Stimulated activated CD8-positive, alpha-beta memory T cell treated with anti-CD3 and anti-CD28 coated beads, Interleukin-2, amount 100 ng/mL, for 1 hour (primary cell): ENCODE measurements at places on chromosomes 4 and X.

- no peak for DNase-seq
Measured at GRCh38 chr4:37830640-37831039, 4.2 kb downstream of the PGM2 start.

DNA sequence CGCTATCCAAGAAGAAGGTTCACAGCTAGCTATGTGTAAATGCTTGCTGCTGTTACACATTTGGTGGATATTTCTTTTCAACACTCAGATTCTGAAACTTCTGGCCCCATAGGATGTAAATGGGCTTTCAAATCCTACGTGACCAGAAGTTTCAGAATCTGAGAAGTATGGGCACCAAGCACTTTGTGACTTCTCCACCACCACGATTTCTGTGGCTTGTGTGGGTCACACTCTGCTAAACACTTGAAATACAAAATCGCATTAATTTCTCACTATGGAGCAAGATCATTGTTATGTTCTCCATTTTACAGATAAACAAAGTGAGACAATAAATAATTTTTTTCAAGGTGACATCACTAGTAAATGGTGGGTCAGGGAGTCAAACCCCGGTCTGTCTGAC, 259.4 kb upstream of the JADE1 start:
- no peak for DNase-seq

- DNase-seq, result no peak
Measured at GRCh38 chrX:81874807-81875206, 672.9 kb downstream of the SH3BGRL start.

GRCh38 chrX:1074755-1075154, 137.7 kb downstream of the CRLF2 start:
- no peak for DNase-seq

GRCh38 chrX:128057421-128057820, 5.2 kb upstream of the ACTRT1 start:
- DNase-seq, result no peak

DNA sequence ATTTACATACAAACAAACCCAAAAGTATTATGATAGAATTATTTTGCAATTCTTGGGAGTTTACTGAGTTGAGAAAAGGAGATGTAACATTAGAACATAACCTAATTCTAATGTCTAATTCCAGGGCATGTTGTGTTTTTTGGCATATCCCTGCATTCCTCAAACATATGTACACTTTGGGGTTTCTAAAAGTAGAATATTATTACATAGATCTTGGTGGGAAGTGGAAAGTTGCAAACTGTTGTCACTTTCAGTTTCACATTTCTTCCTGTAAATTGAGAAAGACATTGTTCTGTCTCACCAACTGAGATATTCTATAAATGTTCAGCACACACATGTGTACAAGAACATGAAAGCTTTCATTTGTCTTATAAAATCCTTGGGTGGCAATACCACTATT, 24.4 kb upstream of the GBA3 start:
- no peak for DNase-seq

GRCh38 chrX:16022580-16023200, 100.7 kb upstream of the GRPR start:
- DNase-seq, result no peak

GRCh38 chrX:36609616-36610585, 398.3 kb upstream of the FAM47C start:
- no peak for DNase-seq

- DNase-seq, result no peak
Measured at GRCh38 chr4:33091961-33092360, 2371.8 kb downstream of the PCDH7 start.

GRCh38 chr4:128668566-128668965, 140.9 kb upstream of the JADE1 start:
- no peak for DNase-seq

GRCh38 chr4:113825272-113825671, 63.7 kb upstream of the CAMK2D start:
- DNase-seq, result no peak

DNA sequence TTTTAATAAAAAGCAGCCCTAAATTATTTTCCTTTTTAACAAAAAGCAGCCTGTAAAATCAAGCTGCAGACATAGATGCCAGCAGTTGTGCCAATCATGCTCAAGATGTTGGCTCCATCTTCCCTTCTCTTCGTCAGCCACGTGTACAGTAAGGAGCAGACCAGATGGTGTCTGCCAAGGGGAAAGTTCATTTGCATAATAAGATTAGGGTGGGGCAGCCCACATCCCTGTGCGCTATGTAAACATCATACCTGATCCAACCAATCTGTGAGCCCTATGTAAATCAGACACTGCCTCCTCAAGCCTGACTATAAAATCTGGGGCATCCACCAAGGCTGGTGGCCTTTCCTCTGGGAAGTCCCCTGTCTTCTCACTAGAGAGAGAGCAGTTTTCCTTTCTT, 23.1 kb upstream of the C1GALT1C1 start:
- no peak for DNase-seq

DNA sequence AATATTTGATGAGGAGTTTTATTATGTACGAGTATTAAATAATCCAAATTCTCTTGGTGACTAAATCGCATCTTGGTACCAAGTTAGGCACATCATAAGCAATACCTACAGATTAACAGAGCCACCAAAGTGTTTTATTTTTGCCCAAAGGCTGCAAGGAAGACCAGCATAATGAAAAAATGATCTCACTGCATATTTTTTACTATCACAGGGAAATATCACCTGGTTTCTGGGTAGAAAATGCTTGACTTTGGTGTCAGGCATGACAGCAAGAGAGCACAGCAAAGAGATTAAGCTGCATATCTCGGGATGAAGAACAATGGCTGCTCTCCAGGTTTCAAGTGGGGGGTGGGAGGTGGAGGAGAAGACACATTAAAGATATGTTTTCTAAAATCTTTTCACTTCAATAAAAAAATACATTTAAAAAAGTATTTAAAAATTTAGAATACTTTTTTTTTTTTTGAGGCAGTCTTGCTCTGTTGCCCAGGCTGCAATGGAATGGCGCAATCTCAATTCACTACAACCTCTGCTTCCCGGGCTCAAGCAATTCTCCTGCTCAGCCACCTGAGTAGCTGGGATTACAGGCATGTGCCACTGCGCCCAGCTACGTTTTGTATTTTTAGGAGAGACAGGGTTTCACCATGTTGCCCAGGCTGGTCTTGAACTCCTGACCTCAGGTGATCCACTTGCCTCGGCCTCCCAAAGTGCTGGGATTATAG, 86.1 kb downstream of the FRYL start:
- DNase-seq, result no peak

- no peak for DNase-seq
Measured at GRCh38 chr4:48196758-48197504, 62.9 kb upstream of the TXK start.

- no peak for DNase-seq
Measured at GRCh38 chrX:141609111-141609510, 19.6 kb downstream of the SPANXA2 start.

- DNase-seq, result no peak
Measured at GRCh38 chr4:82957045-82957444, 53.6 kb downstream of the LIN54 start.

GRCh38 chr4:26212528-26212927, 108.3 kb upstream of the RBPJ start:
- no peak for DNase-seq

DNA sequence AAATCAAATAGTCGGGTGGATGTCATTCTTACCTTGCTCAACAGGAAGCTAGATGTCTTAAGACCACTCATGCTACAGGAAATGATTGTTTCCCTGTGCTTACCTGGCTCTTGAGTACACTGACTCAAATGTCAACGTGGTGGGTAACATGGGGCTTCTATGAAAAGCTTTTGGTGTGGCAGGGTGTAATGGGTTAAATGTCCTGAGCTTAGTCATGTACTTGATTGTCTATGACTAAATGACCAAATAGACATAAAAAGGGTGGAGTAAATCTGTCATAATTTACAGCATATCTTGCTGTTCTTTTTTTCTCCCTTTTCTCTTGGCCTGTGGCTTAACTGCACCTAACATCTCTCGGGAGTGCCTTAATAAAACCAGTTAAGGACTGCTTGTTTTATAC, 44.9 kb downstream of the CCNG2 start:
- DNase-seq, result no peak

GRCh38 chr4:55251342-55251741, 94.7 kb upstream of the SRD5A3 start:
- DNase-seq, result no peak

GRCh38 chr4:128299848-128300247, 12.2 kb upstream of the PGRMC2 start:
- no peak for DNase-seq

DNA sequence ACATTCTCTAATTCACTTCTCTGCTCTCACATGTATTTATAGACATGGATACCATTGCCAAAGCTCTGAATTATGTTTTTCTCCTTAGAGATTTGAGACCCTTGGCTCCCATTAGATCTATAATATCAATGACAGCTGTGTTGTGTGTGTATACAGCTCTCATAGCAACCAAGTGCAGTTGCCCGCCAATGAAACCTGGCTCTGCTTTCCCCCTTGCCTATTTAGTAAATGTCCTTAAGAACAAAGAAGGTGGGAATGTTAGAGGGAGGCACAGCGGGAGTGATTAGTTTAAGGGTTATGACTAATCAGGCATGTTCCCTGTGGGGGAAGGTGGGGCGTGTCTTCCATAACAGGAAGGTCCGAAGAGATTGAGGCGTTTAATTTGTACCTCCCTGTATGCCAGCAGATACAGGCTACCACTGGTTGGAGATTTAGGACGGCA, 100.5 kb upstream of the TBC1D9 start:
- DNase-seq, result no peak

- no peak for DNase-seq
Measured at GRCh38 chrX:134654398-134655012, 3.8 kb downstream of the PLAC1 start.

DNA sequence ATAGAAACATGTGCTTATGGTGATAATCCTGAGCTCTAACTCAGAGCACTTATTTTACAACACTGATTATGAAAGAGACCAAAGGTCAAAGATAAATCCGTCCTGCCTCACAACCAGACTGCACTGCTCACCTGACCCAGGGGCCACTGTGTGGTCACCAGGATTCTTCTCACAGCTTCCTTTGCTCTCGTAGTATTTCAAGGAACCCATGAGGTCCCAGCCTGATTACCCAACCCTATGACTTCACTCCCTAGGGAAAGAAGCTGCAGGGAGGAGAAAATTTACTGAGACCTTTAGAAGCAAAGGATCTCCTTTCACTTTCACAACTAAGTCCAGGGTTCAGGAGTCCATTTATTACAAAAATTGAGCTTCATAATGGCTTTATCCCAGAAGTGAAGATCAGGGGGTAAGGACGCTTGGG, 9.6 kb downstream of the SLC25A5 start:
- DNase-seq, result no peak

DNA sequence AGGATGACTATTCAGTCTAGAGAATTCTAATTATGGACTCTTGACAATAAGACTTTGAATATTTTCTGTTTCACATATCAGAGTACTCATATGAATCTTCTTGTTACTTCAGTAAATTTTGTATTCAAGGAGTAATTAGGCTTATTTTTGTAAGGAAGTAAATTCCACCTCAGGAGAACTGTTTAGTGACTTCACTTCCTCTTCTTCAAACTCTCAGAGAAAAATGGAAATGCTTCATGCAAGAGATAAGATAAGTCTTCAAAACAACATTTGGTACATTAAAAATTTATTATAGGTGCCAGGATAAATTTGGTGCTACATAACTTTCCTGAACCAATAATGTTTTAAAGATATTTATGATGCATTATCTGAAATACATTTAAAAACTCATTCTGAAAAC, 1421.9 kb downstream of the PCDH7 start:
- DNase-seq, result no peak

DNA sequence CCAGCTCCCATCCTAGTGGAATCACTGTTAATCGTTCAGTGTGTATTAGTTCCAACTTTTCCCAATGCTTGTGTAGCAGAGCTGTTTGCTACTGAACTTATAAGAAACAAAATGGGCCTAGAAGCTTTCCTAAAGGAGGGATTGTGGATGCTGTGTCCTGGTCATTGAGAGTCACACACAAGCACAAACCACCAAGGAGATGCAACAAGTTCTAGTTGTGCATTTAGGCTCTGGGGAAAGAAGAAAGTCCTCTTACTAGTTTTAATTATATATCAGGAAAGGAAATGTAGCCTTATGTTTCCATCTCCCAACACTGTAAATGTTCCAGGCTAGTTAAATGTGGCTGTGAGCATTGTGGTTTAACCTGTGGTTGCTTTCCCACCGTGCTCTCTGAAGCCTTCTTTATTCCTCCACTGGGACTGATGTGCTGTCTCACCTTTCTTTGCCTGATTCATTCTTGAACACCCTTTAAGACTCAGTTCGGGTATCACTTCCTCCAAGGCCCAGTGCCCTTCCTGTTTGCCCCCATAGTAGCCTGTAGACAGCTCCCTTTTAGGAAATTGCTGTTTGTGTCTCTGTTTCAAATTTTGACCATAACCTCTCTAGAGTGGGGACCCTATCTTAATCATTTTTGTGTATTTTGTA, 34.3 kb downstream of the ATP10D start:
- DNase-seq, result no peak

DNA sequence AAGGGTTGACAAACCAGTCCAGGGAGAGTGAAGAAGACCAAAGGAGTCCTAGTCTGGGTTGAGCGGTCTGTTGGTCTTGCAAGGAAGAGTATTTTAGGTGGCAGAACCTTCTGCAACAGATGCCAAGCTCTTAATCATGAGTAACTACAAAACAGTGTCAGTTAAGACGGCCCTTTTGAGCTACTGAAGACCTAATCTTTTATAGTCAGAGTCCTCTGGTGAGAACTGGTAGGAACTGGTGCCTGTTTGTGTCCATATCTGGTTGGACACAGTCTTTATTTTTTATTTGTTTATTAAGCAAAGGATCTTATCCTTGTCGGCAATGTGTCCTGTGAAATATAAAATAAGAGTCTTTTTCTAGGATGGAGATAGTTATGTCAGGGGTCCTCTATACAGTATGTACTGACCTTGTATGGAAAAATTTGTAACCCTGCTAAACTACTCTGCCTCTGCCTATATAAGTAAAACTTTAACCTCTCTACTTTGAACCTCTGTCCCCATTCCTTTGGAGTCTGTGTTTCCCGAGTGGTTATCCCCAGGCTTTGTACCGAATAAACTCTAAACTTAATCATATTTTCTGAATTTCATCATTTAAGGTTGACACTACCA, 47.1 kb downstream of the FAM13A start:
- no peak for DNase-seq

GRCh38 chr4:14184767-14185166, 557.2 kb upstream of the BOD1L1 start:
- no peak for DNase-seq

GRCh38 chrX:140502491-140503237, 2.2 kb downstream of the SOX3 start:
- no peak for DNase-seq

GRCh38 chr4:187937557-187937956, 58.0 kb upstream of the ZFP42 start:
- DNase-seq, result no peak

GRCh38 chr4:170003071-170004070, 22.8 kb downstream of the MFAP3L start:
- no peak for DNase-seq

- DNase-seq, result no peak
Measured at GRCh38 chr4:17358241-17358640, 153.6 kb downstream of the QDPR start.

- DNase-seq, result no peak
Measured at GRCh38 chrX:103396186-103396585, 19.8 kb downstream of the BEX3 start.

GRCh38 chrX:38935561-38935960, 134.3 kb downstream of the MID1IP1 start:
- DNase-seq, result no peak
